ENCODE measurements at places on chromosomes 4 and X. TPM values are rescaled to one million over a fixed set of nuclear protein-coding genes. Genes with fewer than 3 reads are reported as not detected.

PABPC4L gene
- total RNA-seq, result 0.88 TPM

MPP1 gene
- 4.2 TPM for total RNA-seq

SSX1 gene
- total RNA-seq, result not detected

ADGRG4 gene
- total RNA-seq, result not detected

USP17L26 gene
- not detected for total RNA-seq

Data from PC-9 (cell line).